H1 (cell line): ENCODE measurements at places on chromosomes 1 and 21.

DNA sequence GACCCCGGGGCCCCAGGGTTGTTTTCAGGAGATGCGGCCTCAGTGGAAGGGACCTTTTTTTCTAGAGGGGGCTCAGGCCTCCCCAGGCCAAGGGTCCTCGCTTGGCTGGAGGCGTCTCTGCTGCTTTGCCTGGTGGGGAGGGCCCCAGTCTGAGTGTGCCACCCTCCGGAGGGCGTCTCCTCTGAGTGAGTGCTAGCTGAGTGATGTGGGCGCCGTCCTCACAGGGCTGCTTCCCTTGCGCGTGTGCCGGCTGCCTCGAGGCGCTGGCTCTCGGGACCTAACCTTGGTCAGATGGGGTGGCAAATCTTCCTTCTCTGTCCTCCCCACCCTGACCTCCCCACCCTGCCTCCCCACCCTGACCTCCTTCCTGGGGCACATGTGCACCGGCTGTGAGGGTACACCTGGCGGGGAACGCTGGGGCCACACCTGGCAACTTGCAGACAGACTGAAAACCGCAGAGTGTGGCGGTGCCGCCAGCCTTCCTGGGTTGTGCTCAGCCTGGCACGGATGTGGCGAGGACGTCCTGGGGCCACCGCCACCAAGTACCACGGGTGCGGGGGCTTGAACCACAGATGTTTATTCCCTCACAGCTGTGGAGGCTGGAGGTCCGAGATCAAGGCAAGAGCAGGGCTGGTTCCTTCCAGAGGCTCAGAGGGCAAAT lies 93.0 kb upstream of the TTC34 start:
- H3K4me3 ChIP-seq: no peak overlapping the region
- no peaks in the 10 kb centered on the region for H3K4me1 ChIP-seq
- no peaks in the 10 kb centered on the region for H3K27me3 ChIP-seq
- H3K36me3 ChIP-seq: no peaks in the 10 kb centered on the region
- no peak overlapping the region for H3K27ac ChIP-seq
- no peak for DNase-seq

DNA sequence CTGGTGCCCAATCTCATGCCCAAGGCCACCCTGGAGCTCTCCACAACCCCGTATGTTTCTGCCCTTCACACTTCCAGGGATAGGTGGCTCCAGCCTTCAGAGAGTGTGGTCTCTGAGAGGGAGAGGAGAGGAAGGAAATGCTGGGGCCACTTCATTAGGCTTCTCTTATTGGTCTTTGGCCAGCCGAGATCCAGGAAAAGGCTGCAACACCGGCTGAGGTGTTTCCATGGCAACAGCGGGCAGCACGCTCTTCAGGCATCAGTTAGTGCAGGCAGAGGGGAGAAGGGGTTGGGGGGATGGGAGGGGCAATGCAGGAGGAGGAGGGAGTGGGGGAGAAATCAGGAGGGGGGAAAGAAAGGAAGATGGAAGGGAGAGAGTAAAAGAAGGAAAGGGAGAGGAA lies 275.1 kb upstream of the GJB5 start:
- no peaks in the 10 kb centered on the region for H3K4me1 ChIP-seq
- H3K27ac ChIP-seq: no peak overlapping the region
- DNase-seq: no peak
- no peaks in the 10 kb centered on the region for H3K27me3 ChIP-seq
- H3K36me3 ChIP-seq: no peaks in the 10 kb centered on the region

DNA sequence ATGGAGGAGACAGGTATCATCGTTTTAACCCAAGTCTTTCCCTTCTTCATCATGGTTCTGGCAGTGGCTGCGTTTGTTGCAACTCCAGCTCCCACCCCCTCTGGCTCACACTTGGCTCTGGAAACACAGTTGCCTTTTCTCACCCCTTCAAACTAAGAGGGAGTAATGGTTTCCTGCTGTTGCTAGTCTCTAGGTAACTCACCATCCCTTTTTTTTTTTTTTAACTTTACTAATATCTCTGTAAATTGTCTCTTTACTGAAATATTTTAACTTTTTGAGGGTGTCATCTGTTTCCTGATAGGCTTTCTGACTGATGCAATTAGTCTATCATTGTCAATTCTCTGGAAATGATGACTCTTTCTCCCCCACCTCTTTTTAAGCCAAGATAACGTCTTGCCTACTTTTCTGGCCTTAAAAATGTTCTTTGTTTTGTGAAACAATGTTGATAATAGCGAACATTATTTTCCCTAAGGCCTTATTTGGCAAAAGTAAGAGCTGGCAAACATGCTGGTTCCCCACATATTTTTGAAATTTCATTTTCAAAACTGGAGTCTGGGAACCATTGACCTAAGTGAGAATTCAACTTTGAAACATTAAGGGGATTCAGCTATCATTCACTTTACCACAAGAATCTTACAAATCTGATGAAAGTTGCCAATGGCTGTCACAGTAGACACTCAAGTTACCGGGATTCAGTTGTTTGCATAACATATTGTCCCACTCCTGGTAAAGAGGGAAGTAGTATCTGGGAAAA lies 85.3 kb downstream of the LEPR start:
- no peaks in the 10 kb centered on the region for H3K36me3 ChIP-seq
- no peak overlapping the region for H3K4me3 ChIP-seq
- H3K27ac ChIP-seq: no peak overlapping the region
- no peaks in the 10 kb centered on the region for H3K27me3 ChIP-seq
- peaks cover 3% of the 10 kb centered on the region; the same call in 1 of the 2 replicates for H3K4me1 ChIP-seq

- no peak overlapping the region for H3K4me3 ChIP-seq
- H3K27ac ChIP-seq: no peak overlapping the region
- DNase-seq: no peak
Observed at GRCh38 chr1:201562659-201563405, 23.9 kb downstream of the NAV1 start.

DNA sequence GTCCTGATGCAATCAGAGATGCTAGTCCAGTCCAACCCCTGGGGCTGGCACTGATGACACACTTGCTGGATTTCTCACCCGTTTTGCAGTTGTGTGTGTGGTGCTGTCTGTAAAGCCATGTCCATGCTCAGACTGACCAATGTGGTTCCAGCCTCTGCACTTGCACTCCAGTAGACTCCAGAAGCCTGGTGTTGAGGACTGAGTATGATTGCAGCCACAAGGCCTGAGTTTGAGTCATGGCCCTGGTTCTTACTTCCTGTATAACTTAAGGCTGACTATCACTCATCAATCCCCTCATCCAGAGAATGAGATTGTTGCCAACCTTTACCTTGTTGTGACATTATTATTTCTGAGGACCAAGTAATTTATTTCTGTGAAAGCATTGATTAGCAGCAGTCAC lies 34.8 kb upstream of the IKBKE start:
- peaks cover 11% of the 10 kb centered on the region for H3K36me3 ChIP-seq
- no peaks in the 10 kb centered on the region for H3K27me3 ChIP-seq
- H3K4me3 ChIP-seq: no peak overlapping the region
- DNase-seq: no peak
- H3K27ac ChIP-seq: no peak overlapping the region

- H3K4me3 ChIP-seq: no peak overlapping the region
- no peak for DNase-seq
- H3K27ac ChIP-seq: no peak overlapping the region
- no peaks in the 10 kb centered on the region for H3K27me3 ChIP-seq
- H3K36me3 ChIP-seq: no peaks in the 10 kb centered on the region
Observed at GRCh38 chr1:116362050-116362449, 11.0 kb upstream of the ATP1A1 start.

DNA sequence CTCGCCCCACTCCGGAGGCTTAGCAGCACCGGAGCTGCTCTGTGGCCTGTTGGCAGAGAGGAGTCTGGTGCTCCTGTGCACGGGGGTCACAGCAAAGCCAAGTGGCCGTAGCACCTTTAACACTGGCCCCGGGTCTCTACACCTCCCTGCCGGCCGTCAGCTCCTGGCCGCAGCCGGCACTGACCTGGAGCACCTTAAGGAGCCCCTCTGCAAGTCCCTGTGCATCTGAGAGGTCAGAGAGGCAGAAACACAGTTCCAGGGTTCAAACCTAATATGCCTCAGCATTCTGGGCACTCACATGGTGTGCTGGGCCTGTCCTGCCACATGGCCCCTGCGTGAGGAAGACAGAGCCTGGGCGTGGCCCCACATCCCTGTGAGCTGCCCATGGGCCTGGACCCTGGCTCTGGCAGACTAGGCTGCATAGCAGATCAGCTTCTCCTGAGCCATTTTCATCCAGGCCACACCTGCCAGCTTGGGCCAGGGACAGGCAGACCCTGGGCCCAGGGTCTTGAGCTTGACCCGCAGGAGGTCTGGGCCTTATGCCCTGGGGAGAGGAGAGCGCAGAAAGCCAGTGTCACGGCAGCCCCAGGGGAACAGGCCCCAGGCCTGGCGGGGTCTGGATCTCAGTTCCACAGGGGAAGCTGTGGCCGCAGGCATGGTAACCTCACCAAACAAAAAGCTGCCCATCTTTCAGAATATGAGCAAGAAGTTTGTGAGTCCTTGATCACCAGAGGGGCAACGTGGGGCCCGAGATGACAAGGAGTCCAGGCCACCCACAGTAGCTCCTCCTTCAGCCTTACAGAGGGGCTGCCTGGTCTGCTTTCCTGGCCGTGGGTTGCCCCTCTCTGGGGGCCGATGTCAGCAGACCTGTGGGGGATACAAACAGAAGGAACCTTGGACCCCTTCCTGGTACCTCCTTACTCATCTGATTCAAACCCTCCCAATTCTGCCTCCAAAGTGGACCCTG lies 146.0 kb upstream of the COL6A1 start:
- no peak overlapping the region for H3K4me3 ChIP-seq
- H3K27me3 ChIP-seq: no peaks in the 10 kb centered on the region
- no peak overlapping the region for H3K27ac ChIP-seq
- no peaks in the 10 kb centered on the region for H3K36me3 ChIP-seq
- H3K4me1 ChIP-seq: no peaks in the 10 kb centered on the region

GRCh38 chr1:243454328-243454997 lies 198.6 kb downstream of the SDCCAG8 start:
- H3K27me3 ChIP-seq: no peaks in the 10 kb centered on the region

DNA sequence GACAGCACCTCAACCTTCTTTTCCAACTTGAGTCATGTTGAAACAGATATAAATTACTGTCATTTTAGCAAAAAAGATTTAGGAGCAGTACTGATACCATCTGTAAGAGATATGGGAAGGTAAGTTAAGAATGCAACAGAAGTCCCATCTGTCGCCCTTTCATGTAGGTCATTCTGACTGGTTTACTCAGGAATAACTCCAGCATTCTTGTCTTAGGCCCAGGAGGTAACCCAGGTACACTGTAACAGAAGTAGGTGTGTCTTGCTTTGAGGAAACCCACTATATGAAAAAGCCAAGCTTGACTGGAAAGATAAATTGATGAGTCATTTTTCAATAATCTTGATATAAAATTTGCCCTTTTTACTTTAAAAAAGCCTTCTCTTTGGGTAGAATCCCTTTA lies 35.4 kb downstream of the PGM1 start:
- H3K36me3 ChIP-seq: peaks cover 2% of the 10 kb centered on the region; the same call in 1 of the 2 replicates
- no peak overlapping the region for H3K4me3 ChIP-seq
- H3K27ac ChIP-seq: no peak overlapping the region
- no peaks in the 10 kb centered on the region for H3K4me1 ChIP-seq

- no peaks in the 10 kb centered on the region for H3K4me1 ChIP-seq
- H3K36me3 ChIP-seq: no peaks in the 10 kb centered on the region
- H3K27ac ChIP-seq: no peak overlapping the region
- no peak overlapping the region for H3K4me3 ChIP-seq
Observed at GRCh38 chr21:45043541-45044020, 30.8 kb upstream of the ADARB1 start.

DNA sequence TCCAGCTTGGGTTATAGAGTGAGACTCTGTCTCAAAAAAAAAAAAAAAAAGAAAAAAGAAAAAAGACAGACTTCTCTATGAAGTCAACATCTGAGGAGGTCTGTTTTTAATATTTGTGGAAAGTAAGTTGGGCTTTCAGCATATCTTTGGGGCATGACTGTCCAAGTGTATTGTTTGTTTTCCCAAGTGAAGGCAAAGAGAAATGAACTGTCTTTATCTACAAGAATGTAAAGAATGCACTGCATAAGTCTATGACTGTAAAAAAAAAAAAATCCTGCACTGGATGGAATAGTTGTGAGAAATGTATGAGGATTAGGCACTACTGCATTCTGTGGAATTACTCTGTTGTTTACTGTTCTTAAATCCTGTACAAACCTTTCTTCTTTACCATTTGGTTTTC lies 45.6 kb upstream of the TMEM61 start:
- no peaks in the 10 kb centered on the region for H3K27me3 ChIP-seq
- H3K4me3 ChIP-seq: no peak overlapping the region
- no peak for DNase-seq
- H3K4me1 ChIP-seq: no peaks in the 10 kb centered on the region
- H3K27ac ChIP-seq: no peak overlapping the region

- DNase-seq: peak; percentile 19
- no peaks in the 10 kb centered on the region for H3K36me3 ChIP-seq
- no peak overlapping the region for H3K27ac ChIP-seq
- peaks cover 1% of the 10 kb centered on the region for H3K4me1 ChIP-seq
- H3K27me3 ChIP-seq: peaks cover 20% of the 10 kb centered on the region
Observed at GRCh38 chr1:205572421-205572820, 59.4 kb downstream of the ELK4 start.
